ENCODE measurements at places on chromosomes 11 and 22.

DNA sequence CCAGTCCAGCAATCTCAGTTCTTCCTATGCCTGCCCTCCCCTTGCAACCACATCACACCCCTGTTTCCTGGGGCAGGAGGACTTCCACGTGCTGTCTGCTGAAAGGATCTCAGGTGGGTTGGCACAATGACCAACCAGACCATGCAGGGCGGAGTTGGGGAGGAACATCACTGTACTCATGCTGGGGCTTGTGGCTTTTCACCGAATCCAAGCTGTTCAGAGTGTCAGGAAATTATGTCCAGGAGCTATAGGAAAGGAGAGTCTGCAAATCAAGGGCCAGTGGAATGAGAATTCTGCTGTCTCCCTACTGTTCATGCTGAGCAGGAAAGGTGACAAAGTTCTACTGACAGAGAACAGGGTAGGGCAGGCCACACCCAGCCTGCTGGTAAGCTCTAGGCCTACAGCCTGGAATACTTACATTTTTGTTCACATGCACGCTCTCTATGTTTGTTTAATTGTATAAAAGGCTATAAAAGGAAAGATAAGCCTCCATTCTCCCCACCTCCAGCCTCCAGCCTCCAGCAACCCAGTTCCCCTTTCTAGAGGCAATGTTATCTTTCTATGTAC is 1.7 kb upstream of the PLAAT2 start:
- DNase-seq, result peak; percentile 75

DNA sequence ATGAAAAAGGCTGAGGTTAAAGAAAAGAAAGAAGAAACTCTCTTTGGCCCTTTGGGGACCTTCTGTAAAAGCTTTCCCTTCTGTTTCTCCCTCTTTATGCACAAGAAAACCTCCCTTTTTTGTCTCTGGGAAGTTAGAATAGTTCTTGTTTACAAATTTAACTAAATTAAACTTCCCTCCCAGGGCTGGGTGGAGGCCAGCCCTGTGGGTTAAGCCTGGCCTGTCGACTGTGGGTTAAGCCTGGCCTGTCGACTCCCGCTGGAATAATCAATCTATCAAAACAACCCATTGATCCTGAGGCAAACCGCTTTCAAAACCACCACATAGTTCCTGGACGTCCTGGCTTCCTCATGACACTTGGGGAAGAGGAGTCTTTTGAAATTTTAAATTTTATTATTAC is 1.2 kb upstream of the DRG1 start:
- DNase-seq, result no peak

GRCh38 chr22:50258361-50259292 is 2.9 kb downstream of the MAPK12 start:
- DNase-seq, result no peak

DNA sequence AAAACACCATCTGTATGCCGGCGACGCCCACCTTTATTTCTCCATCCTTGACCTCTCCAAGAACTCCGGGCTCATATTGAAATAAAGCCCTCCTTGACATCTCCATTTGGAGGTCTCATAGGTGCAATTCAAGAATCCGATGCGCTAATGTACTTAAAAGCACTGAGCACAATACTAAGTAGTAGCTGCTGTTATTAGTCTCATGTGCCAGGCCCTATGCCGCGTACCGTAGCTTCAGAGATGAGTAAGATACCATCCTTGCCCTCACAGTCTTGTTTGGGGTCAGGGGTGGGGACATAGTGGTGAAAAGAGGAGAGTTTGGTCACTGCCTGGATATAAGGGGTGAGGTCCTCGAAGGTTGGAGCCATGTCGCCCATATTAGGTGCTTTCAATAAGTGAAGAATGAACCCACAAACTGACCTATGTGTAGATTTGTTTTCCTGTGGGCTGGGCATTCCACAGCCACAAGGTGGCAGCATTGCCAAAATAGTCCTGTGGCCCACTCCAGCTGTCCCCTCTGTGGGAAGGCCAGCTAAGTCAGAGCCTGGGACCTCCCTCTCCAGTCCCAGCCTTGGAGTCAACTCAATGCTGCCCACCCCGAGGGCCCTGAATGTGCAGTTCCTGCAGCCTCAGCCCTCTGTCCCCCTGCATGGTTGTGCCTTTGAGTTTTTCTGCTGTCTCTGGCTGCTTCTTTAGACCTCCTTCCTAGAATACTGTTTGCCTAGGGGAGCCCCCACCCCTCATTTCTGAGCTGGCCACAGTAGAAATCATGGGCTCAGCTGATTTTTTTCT is 6.5 kb downstream of the DCPS start:
- peak; percentile 49 for DNase-seq

GRCh38 chr22:17845790-17846189 is 71.5 kb upstream of the BID start:
- DNase-seq, result no peak

GRCh38 chr22:46865642-46866041 is 103.2 kb downstream of the TBC1D22A start:
- no peak for DNase-seq

DNA sequence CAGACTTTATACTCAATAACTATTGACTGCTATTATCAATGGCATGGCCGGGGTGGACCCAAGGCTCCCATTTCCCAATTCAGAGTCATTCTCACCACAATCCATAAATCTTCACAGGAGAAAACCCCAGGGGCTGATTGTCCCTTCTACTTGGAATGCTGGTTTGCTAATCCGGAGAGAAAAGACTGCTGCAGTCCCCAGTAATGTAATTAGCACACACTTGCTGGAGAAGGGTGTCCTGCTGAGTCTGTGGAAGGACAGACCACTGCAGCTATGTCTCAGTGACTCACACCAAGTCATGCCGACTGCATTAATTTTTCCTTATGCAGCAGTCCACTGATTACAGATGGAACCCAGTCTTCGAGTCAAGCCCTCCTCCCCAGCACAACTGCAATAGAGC is 5.9 kb upstream of the ETS1 start:
- DNase-seq, result no peak

GRCh38 chr22:41713004-41713403 is 13.7 kb downstream of the MEI1 start:
- peak; percentile 51 for DNase-seq

- no peak for DNase-seq
Measured at GRCh38 chr11:71236836-71237475, 15.4 kb downstream of the SHANK2 start.

GRCh38 chr11:8608652-8609051 is 14.6 kb upstream of the STK33 start:
- DNase-seq, result peak; percentile 54

DNA sequence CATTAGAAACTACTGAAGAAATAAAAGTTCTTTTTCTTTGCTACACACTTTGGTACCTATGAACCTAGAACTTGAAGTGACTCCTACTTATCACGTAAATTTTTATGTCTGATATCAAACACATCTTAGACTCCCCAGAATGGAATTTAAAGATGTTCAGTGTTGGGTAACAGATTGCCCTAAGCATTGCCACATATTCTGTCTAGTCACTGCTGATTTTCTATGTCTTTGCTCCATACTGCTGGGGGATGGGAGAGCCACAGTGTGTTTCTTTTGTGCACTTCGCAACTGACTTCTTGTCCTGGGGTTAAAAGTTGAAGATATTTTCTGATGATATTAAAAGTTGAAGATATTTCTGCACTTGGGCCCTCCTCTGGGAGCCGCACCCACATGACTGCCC is 19.4 kb upstream of the MYO18B start:
- DNase-seq, result no peak

DNA sequence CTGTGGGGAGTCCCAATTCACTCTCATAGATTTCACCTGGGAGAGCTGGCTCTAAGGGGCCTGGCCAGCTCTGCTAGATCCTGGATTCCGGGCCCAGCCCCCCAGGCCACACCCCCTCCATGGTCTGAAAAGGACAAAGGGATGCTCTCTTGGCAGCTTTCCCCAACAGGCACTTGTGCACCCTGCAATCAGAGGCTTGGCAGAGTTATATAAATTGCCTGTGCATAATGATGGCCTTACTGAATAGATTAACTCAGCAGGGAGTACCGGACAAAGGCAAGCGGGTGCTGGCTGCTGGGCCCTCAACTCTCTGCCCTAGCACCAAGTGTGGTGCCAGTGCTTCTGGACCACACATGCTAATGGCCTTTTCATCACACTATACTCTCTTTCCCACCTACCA is 461.6 kb downstream of the BUD13 start:
- DNase-seq, result no peak

DNA sequence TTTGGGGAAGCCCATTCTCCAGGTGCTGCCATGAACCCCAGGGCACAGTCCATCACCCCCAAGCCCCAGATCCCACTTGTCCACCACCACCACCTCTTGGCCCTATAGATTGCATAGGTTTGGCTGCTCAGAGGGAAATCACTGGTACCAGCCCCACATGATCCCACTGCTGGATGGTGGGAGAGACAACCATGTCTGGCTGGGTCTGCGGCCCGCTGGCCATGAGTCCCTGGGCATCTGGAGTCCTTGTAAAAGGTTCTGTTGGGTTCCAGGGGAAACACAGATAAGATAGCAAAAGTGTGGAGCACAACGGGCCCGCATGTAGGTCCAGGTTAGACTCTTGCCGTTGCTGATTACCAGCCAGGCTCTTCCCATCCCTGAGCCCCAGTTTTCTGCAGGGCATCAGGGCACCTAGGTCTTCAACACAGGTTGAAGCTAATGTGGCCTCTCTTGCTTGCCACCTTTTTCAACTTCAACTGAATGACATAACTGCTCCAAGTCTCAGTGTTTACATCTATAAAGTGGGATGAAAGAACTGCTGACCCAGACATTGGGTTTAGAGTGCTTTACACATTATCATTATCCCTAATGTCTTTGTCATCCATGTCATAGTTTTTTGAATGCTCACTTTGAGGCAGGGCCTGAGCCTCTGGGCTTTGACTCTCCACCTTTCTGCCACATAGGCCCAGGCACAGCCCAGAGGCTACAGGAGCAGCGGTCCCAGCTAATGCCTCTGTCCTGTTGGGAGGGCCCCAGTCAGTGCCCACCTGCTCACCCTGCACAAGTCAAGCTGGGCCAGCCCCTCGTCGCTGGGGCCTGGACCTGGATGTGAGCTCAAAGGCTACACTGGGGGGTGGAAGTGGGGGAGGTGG is 1.0 kb upstream of the TANGO2 start:
- no peak for DNase-seq

DNA sequence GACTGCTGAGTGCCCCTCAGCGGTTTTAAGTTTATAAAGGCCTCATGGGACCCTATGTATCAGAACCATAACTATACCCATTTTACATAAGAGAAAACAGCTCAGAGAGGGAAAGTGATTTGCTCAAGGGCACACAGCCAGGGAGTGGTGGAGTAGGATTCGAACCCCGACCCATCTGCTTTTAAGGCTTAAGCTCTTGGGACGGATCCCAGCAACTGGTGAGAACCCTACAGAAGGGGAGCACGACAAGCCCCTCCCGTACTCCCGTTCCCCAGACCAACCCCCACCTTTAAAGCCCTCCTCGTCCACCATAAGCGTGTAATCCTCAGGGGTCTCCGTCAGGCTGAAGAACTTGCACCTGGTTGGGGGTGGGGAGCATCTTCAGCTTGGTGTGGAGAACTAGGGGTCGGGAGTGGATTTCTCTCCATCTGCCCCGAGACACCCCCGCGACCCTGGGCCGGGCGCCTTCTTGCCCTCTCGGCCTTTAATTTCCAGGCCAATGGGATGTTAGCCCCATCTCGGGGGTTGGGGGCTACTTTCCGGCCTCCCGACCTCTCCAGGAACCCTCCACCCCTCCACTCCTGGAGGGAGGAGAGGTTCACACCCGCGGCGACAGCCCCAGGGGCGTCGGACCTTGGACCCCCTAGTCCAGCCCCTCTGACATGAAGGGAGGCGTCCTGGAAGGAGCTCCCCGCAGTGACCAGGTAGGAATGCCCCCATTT is 725 bp downstream of the CASTOR1 start:
- DNase-seq, result peak; percentile 20

DNA sequence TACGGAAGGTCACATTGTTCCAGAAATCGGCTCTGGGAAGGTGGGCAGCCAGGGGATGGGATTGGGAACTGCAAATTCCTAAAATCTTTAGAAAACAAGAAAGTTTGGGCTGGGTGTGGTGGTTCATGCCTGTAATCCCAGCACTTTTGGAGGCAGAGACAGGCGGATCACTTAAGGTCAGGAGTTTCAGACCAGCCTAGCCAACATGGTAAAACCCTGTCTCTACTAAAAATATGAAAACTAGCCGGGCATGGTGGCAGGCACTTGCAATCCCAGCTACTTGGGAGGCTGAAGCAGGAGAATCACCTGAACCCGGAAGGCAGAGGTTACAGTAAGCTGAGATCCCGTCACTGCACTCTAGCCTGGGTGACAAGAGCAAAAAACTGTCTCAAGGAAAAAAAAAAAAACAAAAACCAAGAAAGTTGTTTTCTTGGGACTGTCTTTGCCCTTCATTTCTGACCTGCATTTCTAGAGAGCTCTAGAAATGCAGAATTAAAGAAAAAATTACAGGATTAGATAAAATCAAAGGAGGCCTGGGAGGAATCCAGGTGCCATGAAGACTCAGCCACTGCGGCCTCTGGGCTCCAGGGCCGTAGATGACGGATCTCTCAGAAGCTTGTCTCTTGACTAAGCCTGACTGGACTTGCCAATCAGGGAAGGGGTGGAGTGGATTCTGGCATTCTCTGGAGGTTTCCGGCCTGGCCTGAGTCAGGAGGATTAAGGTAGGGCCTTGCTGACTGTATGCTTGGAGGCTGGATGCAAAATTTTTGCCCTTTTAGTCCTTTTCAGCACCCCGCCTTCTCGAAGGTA is 5.3 kb upstream of the MALAT1 start:
- peak; percentile 80 for DNase-seq

- no peak for DNase-seq
Measured at GRCh38 chr22:44353041-44353440, 40.3 kb upstream of the SHISAL1 start.

- DNase-seq, result no peak
Measured at GRCh38 chr11:6418557-6419008, 311 bp downstream of the APBB1 start.

DNA sequence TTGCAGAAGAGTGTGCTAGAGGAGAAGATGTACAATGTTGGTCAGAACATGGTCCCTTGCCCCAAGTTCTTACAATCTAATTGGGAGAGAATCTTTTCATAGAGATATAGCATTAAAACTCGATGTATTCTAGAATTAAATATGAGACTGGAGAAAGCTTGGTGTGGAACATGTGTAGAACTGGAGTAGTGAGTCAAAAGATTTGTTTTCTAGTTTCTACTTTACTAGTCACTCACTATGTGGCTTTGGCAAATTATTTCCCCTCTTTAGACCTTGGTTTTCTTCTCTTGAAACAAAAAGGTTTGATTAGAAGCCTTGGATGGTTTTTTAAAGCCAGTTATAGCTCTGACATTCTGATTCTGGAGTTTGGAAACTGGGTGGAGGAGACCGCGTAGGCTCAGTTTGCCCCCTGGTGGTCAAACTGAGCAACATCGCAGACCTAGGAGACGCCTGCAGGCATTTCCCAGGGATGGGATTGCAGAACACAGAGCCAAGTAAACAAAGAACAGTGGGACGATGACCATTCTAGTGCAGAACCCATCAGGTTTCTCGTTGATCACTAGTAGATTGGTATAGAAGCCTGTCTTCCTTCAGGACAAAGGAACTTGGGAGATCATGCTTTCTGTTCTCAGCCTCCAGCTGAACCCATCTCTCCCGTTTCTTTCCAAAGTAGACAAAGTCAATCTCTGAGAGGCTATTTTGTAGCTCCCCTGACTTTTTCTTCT is 8.5 kb upstream of the CHRDL2 start:
- peak; percentile 35 for DNase-seq

All from Caki2 (cell line).